Tibial nerve (tissue), 4 donors: ENCODE measurements at places on chromosomes 5 and 9. TPM values are rescaled to one million over a fixed set of nuclear protein-coding genes. Genes with fewer than 3 reads are reported as not detected.

DNA sequence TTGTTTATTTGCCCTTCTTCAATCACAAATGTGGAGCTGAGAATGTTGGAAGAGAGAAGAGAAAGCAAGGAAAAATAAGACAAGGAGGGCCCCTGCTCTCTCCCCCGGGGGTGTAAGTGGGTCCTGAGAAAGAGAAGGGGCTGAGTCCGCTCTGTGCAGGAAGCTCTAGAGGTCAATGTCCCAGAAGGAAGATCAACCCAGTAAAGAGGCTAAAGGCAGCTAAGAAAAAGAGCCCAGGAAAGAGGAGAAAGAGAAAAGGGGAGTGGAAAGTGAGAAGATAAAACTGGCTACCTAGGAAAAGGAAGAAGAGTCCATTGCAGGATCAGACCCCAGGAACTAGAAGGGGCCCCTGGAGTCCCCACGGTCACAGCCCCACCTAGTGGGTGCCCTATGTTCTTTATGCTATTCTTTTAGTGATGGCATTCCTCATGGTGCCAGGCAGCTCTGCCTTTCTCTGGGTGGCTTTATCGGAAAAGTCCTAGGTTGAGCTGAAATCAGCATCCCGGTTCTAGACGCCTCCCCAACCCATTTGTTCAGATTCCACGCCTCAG, 583.4 kb downstream of the ACTL7B start:
- no peaks in the 10 kb centered on the region for H3K27me3 ChIP-seq
- H3K4me3 ChIP-seq, result no peak overlapping the region
- no peaks in the 10 kb centered on the region for H3K36me3 ChIP-seq
- DNase-seq, result peak; percentile 17
- H3K4me1 ChIP-seq, result no peaks in the 10 kb centered on the region

Gene SVEP1
- 96.9 TPM for total RNA-seq

GRCh38 chr5:13692172-13692571, 252.3 kb downstream of the DNAH5 start:
- no peak for DNase-seq
- H3K36me3 ChIP-seq, result no peaks in the 10 kb centered on the region
- H3K27ac ChIP-seq, result no peak overlapping the region
- H3K4me3 ChIP-seq, result no peak overlapping the region

GRCh38 chr5:69432412-69433206, 17.7 kb downstream of the MARVELD2 start:
- DNase-seq, result no peak
- H3K4me3 ChIP-seq, result no peak overlapping the region
- no peak overlapping the region for H3K27ac ChIP-seq
- peaks cover 8% of the 10 kb centered on the region for H3K36me3 ChIP-seq

GRCh38 chr9:97773091-97773490, 76.0 kb upstream of the XPA start:
- no peaks in the 10 kb centered on the region for H3K36me3 ChIP-seq
- H3K27me3 ChIP-seq, result no peaks in the 10 kb centered on the region
- H3K4me3 ChIP-seq, result no peak overlapping the region
- no peaks in the 10 kb centered on the region for H3K4me1 ChIP-seq

Gene SLC46A2
- total RNA-seq, result 0.21 TPM

- peaks cover 61% of the 10 kb centered on the region for H3K4me1 ChIP-seq
- no peak for DNase-seq
- H3K27ac ChIP-seq, result no peak overlapping the region
- H3K4me3 ChIP-seq, result no peak overlapping the region
- peaks cover 5% of the 10 kb centered on the region for H3K36me3 ChIP-seq
Observed at GRCh38 chr5:6721442-6721841, 8.2 kb downstream of the TENT4A start.

Gene CCDC171
- 18.8 TPM for total RNA-seq

GRCh38 chr5:132181011-132181629, 46.5 kb downstream of the P4HA2 start:
- no peak overlapping the region for H3K27ac ChIP-seq
- no peaks in the 10 kb centered on the region for H3K4me1 ChIP-seq
- H3K27me3 ChIP-seq, result no peaks in the 10 kb centered on the region
- no peaks in the 10 kb centered on the region for H3K36me3 ChIP-seq

DNA sequence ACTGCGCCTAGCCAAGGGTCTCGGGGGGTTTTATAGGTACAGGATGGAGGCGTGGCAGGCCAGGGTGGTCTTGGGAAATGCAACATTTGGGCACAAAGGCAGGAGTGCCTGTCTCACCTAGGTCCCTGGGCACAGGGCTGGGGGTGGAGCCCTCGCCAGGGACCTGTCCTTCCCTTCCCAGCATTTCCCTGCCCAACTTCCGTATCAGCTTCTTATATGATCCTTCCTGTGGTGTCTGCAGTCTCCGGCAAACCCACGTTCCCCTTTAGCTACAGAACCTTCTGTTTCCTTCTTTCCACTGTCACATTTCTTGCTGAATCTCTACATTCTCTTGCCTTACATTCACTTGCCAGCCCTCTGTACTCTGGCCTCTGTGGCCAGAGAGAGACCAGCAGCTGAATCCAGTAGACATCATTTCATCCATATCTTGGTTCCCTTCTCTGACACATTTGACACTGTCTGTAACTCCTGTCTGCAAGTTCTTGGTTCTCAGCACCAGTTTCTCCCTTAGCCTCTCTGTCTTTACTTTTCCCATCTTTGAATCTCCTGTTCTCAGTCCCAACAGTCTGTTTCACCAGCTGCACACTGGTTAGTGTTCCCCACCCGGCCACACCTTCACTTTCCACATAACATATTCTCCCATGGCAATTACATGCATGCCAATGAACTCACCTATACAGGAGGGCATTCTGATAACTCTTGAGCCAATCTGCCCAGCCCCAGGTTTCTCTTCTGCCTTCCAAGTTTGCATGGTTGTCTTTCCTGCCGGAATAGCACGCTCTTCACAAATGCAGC, 134.7 kb upstream of the ZNF608 start:
- H3K36me3 ChIP-seq, result no peaks in the 10 kb centered on the region
- no peaks in the 10 kb centered on the region for H3K4me1 ChIP-seq
- no peak overlapping the region for H3K4me3 ChIP-seq

- H3K27me3 ChIP-seq, result no peaks in the 10 kb centered on the region
- no peak overlapping the region for H3K27ac ChIP-seq
- no peaks in the 10 kb centered on the region for H3K36me3 ChIP-seq
- no peak for DNase-seq
Observed at GRCh38 chr5:99061711-99062110, 132.9 kb upstream of the CHD1 start.

Gene TEX48
- total RNA-seq, result not detected

- DNase-seq, result no peak
- no peaks in the 10 kb centered on the region for H3K36me3 ChIP-seq
- H3K4me3 ChIP-seq, result no peak overlapping the region
- no peaks in the 10 kb centered on the region for H3K4me1 ChIP-seq
- H3K27me3 ChIP-seq, result no peaks in the 10 kb centered on the region
- no peak overlapping the region for H3K27ac ChIP-seq
Observed at GRCh38 chr9:101758304-101758930, 20.0 kb upstream of the GRIN3A start.

Gene ENTREP1
- total RNA-seq, result 6.3 TPM

GRCh38 chr5:55771175-55771655, 33.4 kb downstream of the DDX4 start:
- no peaks in the 10 kb centered on the region for H3K27me3 ChIP-seq
- DNase-seq, result no peak
- no peak overlapping the region for H3K4me3 ChIP-seq
- H3K27ac ChIP-seq, result no peak overlapping the region
- H3K36me3 ChIP-seq, result no peaks in the 10 kb centered on the region
- H3K4me1 ChIP-seq, result no peaks in the 10 kb centered on the region

DNA sequence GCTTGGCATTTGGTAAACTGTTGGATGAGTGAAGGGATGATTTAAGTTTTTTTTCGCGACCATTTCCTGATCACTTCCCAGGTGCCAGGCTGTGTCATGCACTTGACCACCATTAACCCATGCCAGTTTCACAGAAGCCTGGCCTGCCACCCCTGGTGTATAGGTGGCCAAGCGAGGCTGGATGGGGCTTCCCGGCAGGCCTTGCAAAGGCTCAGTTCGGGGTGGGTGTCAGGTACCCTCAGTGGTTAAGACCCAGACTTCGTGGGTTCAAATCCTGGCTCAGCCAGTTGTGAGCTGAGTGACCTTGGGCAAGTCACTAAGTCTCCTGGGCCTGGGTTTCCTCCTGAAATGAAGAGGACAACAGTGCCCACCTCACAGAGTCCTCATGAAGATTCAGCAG, 2.3 kb downstream of the MED22 start:
- peaks cover 52% of the 10 kb centered on the region for H3K4me1 ChIP-seq
- H3K27ac ChIP-seq, result no peak overlapping the region
- DNase-seq, result no peak
- no peaks in the 10 kb centered on the region for H3K36me3 ChIP-seq

Gene PLPP1
- 380 TPM for total RNA-seq

DNA sequence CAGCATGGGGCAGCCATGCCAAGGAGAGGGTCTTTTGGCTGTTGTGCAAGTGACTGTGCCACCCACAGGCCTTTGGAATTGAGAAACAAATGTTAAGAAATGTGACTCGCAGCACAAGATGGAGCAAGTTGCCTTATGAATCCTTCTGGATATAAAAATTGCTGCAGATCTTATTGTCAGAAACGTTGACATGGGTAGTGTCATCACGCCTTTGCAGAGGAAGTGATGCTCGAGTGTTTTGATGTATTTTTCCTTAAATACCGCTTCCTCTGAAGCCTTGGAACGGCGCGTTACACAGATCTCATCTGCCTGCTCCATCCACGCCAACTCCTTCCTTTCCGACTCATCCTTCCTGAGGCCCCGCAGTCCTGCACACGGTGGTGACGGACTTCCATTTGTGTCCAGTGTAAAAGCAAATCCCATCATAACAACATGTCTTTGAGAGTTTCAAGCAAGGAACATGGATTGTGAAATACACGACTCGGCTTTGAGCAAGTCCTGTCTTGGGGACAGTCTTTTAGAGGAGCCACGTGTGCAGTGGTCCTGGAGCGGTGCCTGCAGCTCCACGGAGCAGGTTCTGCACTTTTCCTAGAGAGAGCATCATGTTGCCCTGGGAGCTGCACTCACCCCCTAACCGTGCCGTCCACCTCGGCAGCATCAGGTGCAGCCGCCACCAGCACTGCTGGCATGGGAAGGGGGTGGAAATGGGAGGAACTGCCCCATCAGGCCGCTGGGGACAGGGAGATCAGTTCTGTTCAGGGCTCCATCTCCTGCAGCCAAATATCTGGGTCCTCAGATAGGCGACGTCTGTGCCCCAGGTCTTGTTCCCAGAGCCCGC, 15.1 kb downstream of the ROPN1L start:
- H3K27ac ChIP-seq, result no peak overlapping the region
- no peaks in the 10 kb centered on the region for H3K36me3 ChIP-seq
- H3K4me3 ChIP-seq, result no peak overlapping the region
- no peak for DNase-seq
- no peaks in the 10 kb centered on the region for H3K27me3 ChIP-seq
- H3K4me1 ChIP-seq, result peaks cover 53% of the 10 kb centered on the region

- no peak overlapping the region for H3K4me3 ChIP-seq
- DNase-seq, result no peak
- H3K27me3 ChIP-seq, result no peaks in the 10 kb centered on the region
Observed at GRCh38 chr5:90386099-90386710, 23.4 kb downstream of the CETN3 start.

- H3K27me3 ChIP-seq, result no peaks in the 10 kb centered on the region
- H3K4me1 ChIP-seq, result no peaks in the 10 kb centered on the region
- no peak overlapping the region for H3K4me3 ChIP-seq
- DNase-seq, result no peak
- H3K27ac ChIP-seq, result no peak overlapping the region
Observed at GRCh38 chr5:148012801-148013200, 51.0 kb upstream of the SPINK5 start.

- H3K36me3 ChIP-seq, result peaks cover 24% of the 10 kb centered on the region
- H3K27ac ChIP-seq, result no peak overlapping the region
- no peak overlapping the region for H3K4me3 ChIP-seq
- H3K27me3 ChIP-seq, result no peaks in the 10 kb centered on the region
- no peaks in the 10 kb centered on the region for H3K4me1 ChIP-seq
- peak; percentile 51 for DNase-seq
Observed at GRCh38 chr9:130235558-130236435, 29.8 kb upstream of the HMCN2 start.

DNA sequence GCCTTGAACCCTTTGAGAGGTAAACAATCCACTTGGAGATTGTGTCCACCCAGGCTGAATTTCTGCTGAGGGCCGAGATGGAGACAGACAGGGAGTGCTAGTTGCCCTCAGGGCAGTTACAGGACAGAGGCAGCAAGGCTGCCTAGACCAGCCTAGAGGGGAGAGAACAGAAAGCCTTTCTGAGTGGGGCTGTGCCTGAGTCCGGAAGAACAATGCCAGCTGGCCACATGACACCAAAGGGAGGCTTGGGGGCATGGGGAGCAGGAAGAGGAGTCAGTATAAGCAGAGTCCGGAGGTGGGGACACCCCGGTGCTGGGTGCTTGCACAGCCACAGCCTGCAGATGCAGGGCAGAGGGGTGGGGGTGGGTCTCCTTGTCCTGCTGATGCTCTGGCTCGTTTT, 145.7 kb downstream of the CFAP90 start:
- no peaks in the 10 kb centered on the region for H3K27me3 ChIP-seq
- H3K27ac ChIP-seq, result no peak overlapping the region
- no peak overlapping the region for H3K4me3 ChIP-seq
- no peaks in the 10 kb centered on the region for H3K4me1 ChIP-seq

DNA sequence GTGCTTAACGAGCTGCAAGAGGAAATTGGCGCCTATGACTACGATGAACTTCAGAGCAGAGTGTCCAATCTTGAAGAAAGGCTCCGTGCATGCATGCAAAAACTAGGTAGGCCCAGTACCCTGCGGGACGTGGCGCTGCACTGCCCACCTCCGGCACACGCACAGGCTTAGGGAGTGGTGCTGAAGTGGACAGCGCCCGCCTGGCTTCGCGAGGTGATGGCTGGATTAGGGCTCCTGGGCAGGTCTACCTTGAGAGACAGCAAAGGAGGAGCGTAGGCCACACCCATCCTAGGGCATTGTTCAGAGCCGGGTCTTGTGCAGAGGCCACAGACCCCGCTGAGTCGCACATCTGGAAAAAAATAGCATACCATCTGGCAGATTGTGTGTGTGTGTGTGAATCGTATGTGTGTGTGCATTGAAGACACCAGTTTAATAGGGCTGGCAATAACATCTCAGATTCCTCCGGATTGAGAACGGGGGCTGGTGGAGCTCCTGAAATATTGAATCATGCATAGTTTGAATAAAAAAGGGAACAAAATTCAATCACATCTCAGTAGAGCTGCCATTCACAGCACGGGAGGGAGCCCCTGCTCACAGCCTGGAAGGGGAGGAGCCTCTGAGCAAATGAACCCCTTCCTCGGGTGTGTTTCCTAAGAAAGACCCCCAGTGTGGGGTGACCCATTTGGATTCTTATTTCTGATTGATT, 11.1 kb downstream of the OLFM1 start:
- no peak overlapping the region for H3K27ac ChIP-seq
- no peaks in the 10 kb centered on the region for H3K27me3 ChIP-seq
- no peak for DNase-seq
- H3K4me1 ChIP-seq, result no peaks in the 10 kb centered on the region

GRCh38 chr5:19555876-19556275, 432.1 kb downstream of the CDH18 start:
- no peaks in the 10 kb centered on the region for H3K36me3 ChIP-seq
- H3K4me3 ChIP-seq, result no peak overlapping the region
- DNase-seq, result no peak
- no peaks in the 10 kb centered on the region for H3K4me1 ChIP-seq
- H3K27me3 ChIP-seq, result no peaks in the 10 kb centered on the region
- H3K27ac ChIP-seq, result no peak overlapping the region

GRCh38 chr5:3127423-3127911, 376.0 kb upstream of the IRX2 start:
- H3K4me3 ChIP-seq, result no peak overlapping the region
- no peaks in the 10 kb centered on the region for H3K4me1 ChIP-seq
- no peaks in the 10 kb centered on the region for H3K27me3 ChIP-seq
- no peaks in the 10 kb centered on the region for H3K36me3 ChIP-seq
- H3K27ac ChIP-seq, result no peak overlapping the region
- no peak for DNase-seq

GRCh38 chr5:37882636-37883035, 42.8 kb upstream of the GDNF start:
- no peak overlapping the region for H3K27ac ChIP-seq
- DNase-seq, result no peak
- no peaks in the 10 kb centered on the region for H3K36me3 ChIP-seq
- H3K4me3 ChIP-seq, result no peak overlapping the region
- H3K27me3 ChIP-seq, result no peaks in the 10 kb centered on the region
